ENCODE measurements at places on chromosomes 2 and 18. TPM values are rescaled to one million over a fixed set of nuclear protein-coding genes. Genes with fewer than 3 reads are reported as not detected.

LAMA1 gene
- total RNA-seq = 2.9 TPM

CAVIN2 gene
- 103 TPM for total RNA-seq

GRCh38 chr18:76524900-76525698 is 30.1 kb upstream of the ZNF516 start:
- DNase-seq = peak; percentile 88

DNA sequence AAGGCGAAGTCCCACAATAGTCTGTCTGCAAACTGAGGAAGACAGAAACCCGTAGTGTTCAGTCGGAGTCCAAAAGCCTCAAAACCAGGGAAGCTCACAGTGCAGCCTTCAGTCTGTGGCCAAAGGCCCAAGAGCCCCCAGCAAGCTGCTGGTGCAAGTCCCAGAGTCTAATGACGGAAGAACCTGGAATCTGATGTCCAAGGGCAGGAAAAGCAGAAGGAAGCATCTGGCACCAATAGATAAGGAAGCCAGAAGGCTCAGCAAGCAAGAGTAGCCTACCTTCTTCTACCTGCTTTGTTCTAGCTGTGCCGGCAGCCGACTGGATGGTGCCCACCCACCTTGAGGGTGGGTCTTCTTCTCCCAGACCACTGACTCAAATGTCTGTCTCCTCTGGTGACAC is 21.8 kb downstream of the CFAP210 start:
- no peak for DNase-seq

GRCh38 chr2:163345795-163346573 is 389.8 kb downstream of the FIGN start:
- peak; percentile 59 for DNase-seq

DNA sequence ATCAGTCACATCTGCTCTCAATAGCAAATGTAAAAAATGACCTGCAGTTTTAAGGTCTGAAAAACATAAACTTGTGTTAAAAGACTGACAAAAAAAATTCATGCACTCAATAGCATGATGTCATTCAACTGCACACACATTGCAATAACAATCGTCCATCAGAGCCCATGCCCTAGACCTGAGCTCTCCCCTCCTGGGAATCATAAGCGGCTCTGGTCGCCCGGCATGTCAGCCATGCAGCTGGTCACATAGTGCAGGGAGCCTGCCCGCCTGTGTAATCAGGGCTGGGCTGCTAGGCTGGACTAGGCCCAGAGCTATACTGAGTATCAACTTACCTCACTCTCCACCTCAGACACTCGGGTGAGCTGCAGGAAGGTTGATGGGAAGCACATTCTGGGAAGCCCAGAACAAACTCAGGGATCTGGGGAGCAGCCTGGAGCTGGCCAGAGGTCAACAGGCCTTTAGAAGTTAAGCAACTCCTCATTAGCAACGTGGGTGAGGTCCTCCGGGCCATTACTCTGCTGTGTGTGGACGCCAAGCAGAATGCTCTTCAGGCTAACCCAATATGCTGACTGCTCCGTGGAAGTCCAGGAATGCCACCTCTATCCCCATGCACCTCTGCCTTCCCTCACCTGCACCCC is 165.5 kb downstream of the TTC32 start:
- DNase-seq = no peak

Data from urinary bladder (tissue), 4 donors.